Stimulated activated CD4-positive, alpha-beta T cell treated with anti-CD3 and anti-CD28 coated beads, Interleukin-2, amount 100 ng/mL, for 48 hours (primary cell): ENCODE measurements at places on chromosomes 6 and 20.
A peak's percentile ranks its signal among the peaks of the same experiment; 100 is the strongest.

DNA sequence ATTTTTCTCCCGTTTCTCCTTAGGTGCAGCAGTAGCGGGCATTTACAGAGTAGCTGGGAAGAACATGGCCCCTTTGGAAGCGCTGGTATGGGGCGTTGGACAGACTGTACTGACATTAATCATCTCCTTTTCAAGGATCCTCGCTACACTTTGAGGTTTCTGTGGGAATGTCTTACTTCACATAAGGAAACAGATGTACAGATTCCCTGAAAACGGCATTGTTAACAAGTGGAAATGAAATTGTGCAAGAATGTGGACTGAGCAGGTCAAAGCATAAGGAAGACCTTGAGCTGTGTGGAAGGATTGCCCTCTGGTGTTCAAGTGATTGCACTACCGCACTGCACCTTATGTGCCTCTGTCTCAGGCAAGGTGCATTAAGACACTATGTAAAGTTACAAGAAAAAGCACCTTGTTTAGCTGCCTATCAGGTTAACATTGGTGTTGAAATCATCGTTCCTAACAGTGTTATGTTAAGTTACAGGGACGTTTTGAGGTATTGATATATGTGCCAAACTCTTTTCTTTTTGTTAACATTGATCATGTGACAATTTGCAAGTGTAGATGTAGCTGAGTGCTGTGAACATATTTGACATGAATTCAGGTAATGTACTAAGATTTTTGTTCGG, 38.0 kb downstream of the TMEM170B start:
- peak; percentile 23 for DNase-seq

GRCh38 chr6:49906526-49906925, 40.2 kb upstream of the CRISP1 start:
- DNase-seq: no peak

DNA sequence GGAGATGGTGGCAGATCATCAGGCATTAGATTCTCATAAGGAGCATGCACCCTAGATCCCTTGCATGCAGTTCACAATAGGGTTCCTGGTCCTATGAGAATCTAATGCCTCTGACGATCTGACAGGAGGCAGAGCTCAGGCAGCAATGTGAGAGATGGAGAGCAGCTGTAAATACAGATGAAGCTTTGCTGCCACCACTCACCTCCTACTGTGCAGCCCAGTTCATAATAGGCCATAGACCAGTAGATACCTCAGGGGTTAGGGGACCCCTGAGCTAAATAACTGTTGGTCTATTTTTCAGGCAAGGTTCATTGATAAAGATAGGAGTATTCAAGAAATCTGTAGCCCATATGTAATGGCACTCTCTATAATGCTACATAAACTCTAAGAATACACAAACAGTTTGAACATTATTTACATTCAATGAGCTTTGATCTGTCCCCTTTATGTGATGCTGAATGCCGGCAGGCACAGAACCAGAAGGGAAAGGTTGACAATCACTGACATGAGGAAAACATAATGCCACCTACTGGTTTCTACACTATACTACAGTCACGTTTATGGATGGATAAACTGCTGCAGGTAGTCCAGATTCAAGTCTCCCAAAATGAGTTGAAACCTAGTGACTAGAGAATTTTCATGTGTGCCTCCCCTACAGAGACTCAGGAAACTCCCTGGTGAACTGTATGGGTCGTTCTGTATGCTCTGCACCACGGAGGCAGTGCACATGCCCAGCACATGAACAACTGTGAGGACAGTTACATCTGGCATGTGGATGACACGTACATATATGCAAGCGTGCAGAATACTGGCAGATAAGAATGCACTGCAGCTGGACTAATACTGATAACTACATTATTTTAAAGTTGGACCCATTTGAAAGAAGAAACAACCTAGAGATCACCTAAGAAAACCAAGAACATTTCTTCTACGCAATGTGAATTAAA, 72.0 kb downstream of the DST start:
- DNase-seq: no peak

DNA sequence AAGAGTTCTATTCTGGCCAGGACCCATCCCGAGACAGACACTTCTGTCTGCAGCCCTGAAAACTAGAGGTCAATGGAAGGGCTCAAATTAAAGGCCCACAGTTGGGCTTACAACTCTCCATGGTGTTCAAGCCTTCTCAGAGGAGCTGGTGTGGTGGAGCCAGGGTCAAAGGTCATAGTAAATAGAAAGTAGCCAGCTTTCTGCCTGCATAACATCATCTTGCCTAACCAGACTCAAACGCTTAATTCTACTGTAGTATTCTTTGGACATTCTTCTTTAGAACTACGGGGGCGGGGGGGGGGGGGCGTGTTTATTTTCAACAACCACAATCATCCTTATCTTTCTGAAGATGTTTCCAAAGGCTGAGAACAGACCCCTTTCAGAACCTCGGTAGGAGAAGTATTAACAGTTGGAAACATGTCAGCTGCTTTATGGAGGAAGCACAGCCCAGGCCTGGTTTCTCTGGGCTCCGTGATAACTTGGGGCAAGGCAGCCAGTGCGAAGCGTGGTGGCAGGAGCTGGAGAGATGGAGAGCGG, 1.5 kb upstream of the RREB1 start:
- no peak for DNase-seq

- no peak for DNase-seq
These were observed 140.3 kb downstream of the MBOAT1 start for GRCh38 chr6:20071998-20072397.

DNA sequence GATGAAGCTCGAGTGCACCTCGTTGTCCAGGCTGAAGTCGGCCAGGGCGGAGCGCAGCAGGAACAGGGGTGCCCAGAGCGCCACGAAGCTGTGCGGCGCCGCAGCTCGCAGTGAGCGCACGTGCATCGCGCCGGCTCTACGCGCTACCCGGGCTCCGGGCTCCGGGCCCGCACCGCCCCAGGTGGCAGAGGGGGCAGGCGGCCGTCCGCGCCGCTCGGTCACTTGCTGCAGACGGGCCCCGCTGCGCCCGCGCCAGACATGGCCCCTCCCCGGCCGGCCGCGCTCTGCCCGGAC, 497 bp downstream of the BMP7 start:
- DNase-seq: no peak

- DNase-seq: no peak
These were observed 264.4 kb upstream of the SULF2 start for GRCh38 chr20:48049641-48050040.

- no peak for DNase-seq
These were observed 151.2 kb downstream of the ELOVL4 start for GRCh38 chr6:79796197-79796596.

GRCh38 chr6:168302534-168302933, 17.0 kb downstream of the DACT2 start:
- no peak for DNase-seq

DNA sequence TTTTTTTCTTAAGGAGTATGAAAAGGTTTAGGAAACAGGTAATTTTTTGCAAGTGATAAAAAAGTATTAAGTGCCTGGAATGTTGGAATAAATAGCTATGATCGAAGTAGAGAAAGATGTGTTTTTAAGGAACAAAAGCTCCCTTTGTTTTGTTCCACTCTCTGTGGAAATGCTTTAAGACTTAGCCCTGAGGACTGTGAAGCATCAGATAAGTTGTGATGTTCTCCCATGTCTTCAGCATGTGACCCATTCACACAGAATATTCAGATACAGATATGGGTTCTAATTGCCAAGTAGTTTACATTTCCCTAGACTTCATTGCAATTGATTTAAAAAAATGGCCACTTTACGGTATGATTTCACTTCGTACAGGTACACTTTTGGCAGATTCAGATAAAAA, 80.6 kb downstream of the KCNQ5 start:
- DNase-seq: no peak

DNA sequence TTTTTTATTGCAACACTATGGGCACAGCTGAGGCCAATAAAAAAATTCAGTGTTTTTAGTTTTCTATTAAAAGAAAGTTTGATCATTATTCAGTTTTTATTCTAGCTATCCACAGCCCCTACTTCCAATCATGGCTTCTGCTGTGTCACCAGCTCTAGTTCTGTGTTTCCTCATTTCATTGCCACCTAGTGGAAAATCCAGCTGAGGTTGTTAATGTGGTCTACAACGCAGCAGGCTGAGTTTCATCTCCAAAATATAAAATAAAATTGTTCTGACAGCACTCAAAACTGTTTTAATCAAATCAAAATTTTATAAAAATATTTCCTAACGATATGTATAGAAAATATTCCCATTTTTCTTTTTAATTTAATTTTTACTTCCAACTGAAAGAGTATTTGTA, 13.6 kb downstream of the COL9A1 start:
- no peak for DNase-seq

DNA sequence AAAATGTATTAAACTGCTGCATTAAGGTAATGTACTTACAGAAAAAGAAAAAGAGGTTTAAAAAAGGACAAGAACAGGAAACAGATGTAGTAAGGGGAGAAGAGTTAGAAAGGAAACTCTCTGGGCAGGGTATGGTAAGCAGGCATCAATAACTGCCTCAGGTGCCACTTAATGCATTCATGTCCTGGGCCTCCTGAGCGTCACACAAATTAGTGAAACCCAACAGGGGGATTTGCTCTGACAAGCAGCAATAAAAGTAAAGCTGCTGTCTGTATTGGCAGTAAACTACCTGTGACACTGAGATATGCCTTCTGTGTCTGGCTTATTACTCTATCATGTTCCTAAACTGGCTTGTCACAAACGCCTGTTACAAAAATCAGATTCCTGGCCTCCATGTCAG, 1.5 kb upstream of the EFHC1 start:
- no peak for DNase-seq

DNA sequence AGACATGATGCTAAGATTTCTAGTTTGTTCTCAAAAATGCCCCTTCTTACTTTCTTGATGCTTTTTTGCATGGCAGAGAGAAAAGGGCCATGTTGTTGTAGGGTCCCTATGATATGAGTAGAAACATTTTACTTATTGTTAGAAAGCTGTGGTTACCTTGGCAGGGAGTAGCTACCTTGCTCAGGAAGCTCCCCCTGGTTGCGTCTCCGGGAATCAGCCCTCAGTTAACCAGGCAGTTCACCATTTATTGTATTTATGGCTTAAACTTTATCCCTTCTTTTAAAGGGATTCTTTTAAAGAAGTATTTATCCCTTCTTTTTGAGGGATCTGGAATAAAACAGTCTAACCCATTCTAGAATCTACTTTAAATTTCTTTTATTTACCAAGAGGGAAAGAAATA, 113.9 kb upstream of the PROKR2 start:
- DNase-seq: no peak

GRCh38 chr20:17024513-17025119, 202.2 kb upstream of the PCSK2 start:
- no peak for DNase-seq

DNA sequence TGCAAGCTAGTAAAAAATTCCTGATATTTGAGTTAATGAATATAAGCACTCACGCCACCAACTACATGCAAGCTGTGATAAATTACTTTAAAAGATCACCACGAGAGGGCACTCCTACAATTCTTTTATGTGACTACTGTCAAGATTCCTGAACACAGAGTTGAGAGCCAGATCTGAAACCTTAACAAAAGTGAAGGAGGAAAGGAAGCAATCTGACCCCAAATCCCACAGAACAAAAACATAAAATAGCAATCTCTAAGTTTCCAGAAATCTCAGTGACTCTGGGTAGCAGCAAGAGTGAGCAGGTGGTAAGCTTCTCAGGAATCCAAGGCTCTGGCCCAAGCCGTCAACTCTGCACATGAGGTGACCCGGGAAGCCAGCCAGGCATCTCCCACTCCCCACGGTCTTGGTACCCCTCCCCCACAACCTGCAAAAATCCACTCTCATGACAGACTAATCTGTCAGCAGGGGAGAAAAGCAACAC, 55.1 kb downstream of the STAU1 start:
- no peak for DNase-seq

- DNase-seq: no peak
These were observed 127.1 kb upstream of the ZNF184 start for GRCh38 chr6:27599859-27600532.

GRCh38 chr20:22446613-22447446, 137.5 kb downstream of the FOXA2 start:
- no peak for DNase-seq

- no peak for DNase-seq
These were observed 131.7 kb downstream of the BFSP1 start for GRCh38 chr20:17399303-17399985.

DNA sequence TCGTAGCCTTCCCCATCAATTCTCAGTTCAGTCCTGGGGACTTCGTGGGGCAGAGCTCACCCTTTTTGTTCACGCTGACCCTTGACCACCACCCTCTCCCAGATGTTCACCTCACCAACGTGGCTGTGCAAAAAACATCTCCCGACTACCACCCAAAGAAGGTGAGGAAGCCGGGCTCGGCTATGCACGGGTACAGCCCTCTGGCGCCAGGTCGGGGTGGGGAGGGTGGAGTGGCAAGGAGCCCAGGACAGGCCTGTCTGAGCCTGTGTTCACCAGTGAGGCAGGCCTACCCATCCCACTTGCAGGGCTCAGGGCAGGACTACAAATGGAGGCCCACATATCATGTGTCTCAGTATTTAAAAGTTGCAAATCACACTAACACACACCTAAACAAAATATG, 18.1 kb downstream of the PDRG1 start:
- DNase-seq: no peak

- no peak for DNase-seq
These were observed 41.2 kb downstream of the C6orf132 start for GRCh38 chr6:42101186-42101657.

DNA sequence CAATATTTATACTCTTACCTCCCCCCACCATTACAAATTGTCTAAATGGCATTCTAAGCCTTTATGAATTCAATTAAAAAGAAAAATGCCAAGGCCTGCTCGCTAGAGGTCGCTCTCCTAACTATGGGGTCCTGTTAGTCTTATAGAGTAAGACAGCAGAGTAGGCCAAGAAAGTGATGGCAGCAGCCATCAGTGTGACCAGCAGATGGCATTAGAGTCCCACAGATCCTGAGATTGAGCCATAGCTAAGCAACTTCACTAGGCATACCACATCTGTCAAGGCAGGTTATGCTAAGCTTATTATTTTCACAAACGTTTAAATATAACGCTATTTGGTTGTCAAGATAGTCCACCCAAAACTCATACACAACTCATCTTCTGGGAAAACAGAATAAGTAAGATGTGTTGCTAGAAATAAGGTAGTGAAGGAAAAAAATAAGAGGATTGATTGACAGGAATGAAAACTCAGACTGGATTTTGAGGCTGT, 57.6 kb upstream of the SCAF8 start:
- DNase-seq: peak; percentile 80

- DNase-seq: no peak
These were observed 805 bp downstream of the MSH5 start for GRCh38 chr6:31740397-31741223.

DNA sequence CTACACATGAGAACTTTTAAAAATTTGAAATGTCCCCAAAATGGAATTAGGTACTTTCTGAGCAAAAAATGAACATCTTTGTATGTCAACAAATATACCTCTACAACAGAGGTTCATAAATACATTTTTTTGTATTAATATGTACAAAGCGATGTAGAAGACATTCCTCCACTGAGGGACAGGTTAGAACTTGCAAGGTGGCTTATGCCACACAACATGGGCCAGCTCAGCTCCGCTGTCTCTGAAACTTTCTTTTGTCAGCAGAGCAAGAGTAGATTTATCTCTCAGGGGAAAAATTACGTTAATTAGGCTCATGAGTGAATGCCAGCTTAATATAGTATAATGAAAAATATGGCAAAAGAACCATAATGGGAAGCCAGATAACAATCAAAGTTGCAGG, 10.6 kb upstream of the TMEM242 start:
- DNase-seq: no peak
